ENCODE measurements at places on chromosomes 12 and 14. TPM values are rescaled to one million over a fixed set of nuclear protein-coding genes. Genes with fewer than 3 reads are reported as not detected.
A peak's percentile ranks its signal among the peaks of the same experiment; 100 is the strongest.

- H3K4me1 ChIP-seq = peaks cover 8% of the 10 kb centered on the region
- DNase-seq = no peak
- H3K27me3 ChIP-seq = no peaks in the 10 kb centered on the region
- peak overlapping the region; percentile 2 for H3K27ac ChIP-seq
- H3K36me3 ChIP-seq = peaks cover 52% of the 10 kb centered on the region
- no peak overlapping the region for H3K4me3 ChIP-seq
Observed at GRCh38 chr14:20295067-20295466, 10.7 kb downstream of the TTC5 start.

DNA sequence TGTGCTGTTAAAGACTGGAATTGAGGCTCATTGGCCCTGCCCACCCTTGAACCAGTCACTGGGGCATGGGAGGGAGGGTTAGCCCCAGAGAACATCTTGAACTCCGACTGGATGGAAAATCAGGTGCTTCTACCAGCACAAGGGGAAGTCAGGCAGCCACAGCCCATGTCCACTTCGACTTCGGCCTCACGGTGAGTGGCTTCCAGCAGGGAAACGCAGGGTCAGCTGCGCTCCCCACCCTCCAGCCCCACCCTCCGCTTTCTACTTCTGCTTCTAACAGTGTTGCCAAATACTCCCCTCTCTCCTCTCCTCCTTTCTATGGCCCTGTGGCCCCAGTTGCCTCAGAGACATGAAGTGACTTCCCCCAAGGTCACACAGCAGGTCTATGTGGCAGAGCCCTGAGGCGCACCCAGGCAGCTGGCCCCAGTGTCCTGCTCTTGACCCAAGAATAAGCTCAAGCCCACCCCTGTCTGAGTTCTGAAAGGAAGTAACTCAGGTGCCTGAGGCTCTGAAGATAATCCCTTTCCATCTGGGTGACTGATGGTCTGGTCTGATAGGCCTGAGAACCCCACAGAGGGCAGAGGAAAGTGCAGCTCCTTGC, 11.9 kb upstream of the SH2B3 start:
- peaks cover 2% of the 10 kb centered on the region for H3K27me3 ChIP-seq
- peaks cover 11% of the 10 kb centered on the region for H3K4me1 ChIP-seq
- no peak for DNase-seq
- no peaks in the 10 kb centered on the region for H3K36me3 ChIP-seq
- H3K27ac ChIP-seq = no peak overlapping the region

Gene KRT83
- not detected for total RNA-seq

- H3K27me3 ChIP-seq = no peaks in the 10 kb centered on the region
- DNase-seq = no peak
- no peaks in the 10 kb centered on the region for H3K4me1 ChIP-seq
- H3K36me3 ChIP-seq = no peaks in the 10 kb centered on the region
- H3K27ac ChIP-seq = no peak overlapping the region
Observed at GRCh38 chr14:85701763-85702162, 171.8 kb downstream of the FLRT2 start.

Gene KRT75
- total RNA-seq = not detected

DNA sequence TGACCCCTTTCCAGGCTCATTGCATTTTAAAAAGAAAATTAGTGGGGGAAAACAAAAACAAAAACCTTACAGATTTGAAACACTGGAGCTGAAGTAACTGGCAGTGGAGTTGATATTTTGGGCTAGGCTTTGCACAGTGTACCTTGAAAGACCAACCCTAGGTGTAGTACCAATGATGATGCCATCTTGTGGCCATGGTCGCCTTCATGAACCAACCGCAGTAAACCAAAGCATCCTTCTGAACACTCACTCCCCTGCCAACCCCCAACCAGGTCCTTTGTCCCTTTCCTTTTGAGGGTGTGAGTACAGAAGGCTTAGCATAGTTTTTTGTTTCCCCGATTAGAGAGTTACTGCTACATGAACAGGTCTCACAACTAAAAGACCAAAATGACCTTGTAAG, 5.9 kb downstream of the TOMM20L start:
- no peaks in the 10 kb centered on the region for H3K27me3 ChIP-seq
- peaks cover 16% of the 10 kb centered on the region for H3K36me3 ChIP-seq
- no peak overlapping the region for H3K4me3 ChIP-seq
- DNase-seq = no peak
- H3K4me1 ChIP-seq = no peaks in the 10 kb centered on the region

DNA sequence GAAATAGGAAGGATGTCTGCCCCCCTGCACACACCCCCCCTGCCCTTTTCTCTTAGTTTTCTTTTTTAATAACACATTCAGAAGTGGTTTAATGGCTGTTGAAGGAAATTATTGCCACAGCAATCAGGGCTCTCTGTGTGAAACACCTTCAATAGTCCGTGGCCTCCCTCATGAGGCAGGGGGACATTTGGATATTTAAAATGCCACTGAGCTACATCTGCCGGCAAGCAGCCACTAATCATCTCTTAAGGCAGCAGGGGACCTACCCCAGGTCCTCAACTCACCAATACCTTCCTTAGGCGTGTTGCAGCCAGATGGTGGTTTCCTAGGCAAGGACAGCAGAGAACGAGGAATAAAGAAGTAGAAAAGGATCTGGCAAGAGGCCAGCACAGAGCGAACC, 283.2 kb downstream of the TTC8 start:
- no peak for DNase-seq
- H3K4me3 ChIP-seq = no peak overlapping the region
- H3K27ac ChIP-seq = no peak overlapping the region

Gene ANG
- 0.68 TPM for total RNA-seq

DNA sequence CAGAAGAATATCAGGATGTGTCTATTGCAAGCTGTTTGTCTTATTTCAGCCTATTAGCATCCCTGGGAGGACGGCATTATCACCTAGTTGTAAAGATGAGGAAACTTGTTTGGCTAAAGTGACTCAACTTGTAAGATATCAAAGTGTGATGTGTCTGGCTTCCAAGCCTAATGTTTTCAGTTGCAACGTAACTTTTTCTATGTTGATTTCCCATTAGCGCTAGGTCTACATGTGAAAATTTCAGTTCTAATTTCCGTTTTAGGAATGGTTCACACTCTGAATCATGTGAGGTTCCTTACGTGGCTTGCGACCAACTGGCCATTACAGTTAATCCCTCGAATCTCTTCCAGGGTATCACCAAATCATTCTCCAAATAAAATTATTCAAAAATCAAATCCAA, 58.0 kb downstream of the LLPH start:
- H3K36me3 ChIP-seq = no peaks in the 10 kb centered on the region
- H3K27ac ChIP-seq = no peak overlapping the region
- peaks cover under 1% of the 10 kb centered on the region for H3K27me3 ChIP-seq
- H3K4me3 ChIP-seq = no peak overlapping the region
- DNase-seq = no peak
- no peaks in the 10 kb centered on the region for H3K4me1 ChIP-seq

Gene FOXG1
- total RNA-seq = not detected

Gene TRPV4
- total RNA-seq = not detected

DNA sequence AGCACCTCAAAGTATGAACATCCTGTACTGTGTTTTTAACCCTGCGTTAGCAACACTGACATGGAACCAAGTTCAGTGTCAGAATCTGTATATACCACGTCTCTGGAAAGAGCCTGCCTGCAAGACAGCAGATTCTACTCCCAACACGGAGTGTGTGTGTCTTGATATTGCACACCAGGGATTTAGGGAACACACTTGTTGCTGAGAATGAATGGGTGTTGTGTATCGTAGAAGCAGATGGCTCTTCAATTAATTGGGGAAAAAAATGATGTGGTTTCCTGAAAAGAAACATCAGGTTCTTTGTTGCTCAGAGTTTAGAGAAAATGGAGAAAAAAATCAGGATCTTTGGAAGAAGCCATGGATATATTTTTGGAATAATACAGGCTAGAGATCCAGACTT, 170.8 kb downstream of the EGLN3 start:
- no peaks in the 10 kb centered on the region for H3K4me1 ChIP-seq
- no peaks in the 10 kb centered on the region for H3K36me3 ChIP-seq
- peaks cover 17% of the 10 kb centered on the region for H3K27me3 ChIP-seq
- DNase-seq = no peak

Gene SLC2A14
- 0.07 TPM for total RNA-seq

Gene CCDC175
- not detected for total RNA-seq

- no peak overlapping the region for H3K27ac ChIP-seq
- H3K4me3 ChIP-seq = no peak overlapping the region
- H3K36me3 ChIP-seq = no peaks in the 10 kb centered on the region
- no peak for DNase-seq
Observed at GRCh38 chr12:79298506-79298905, 392.3 kb downstream of the PAWR start.

Gene PLD4
- total RNA-seq = 0.16 TPM

DNA sequence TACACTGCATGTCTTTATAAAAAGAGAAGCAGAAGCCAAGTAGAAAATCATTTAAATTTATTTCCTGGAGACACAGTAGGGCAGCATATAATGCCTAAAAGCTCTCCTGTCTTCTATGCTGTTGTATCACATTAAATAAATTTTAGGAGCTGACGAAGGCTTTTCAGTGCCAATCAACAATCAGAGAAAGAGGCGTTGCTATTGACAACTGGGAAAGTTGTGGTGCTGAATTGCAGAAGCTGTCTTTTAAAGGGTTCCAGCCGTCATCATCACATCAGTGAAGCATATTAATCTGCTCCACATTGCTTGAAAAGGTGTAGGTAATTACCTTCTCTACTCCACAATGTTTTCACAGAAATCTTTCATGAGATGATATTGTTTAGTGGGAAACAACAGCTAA, 103.9 kb downstream of the FSCB start:
- no peaks in the 10 kb centered on the region for H3K4me1 ChIP-seq
- H3K4me3 ChIP-seq = no peak overlapping the region
- no peaks in the 10 kb centered on the region for H3K36me3 ChIP-seq
- DNase-seq = no peak
- H3K27me3 ChIP-seq = no peaks in the 10 kb centered on the region
- no peak overlapping the region for H3K27ac ChIP-seq

Gene SYT1
- not detected for total RNA-seq

DNA sequence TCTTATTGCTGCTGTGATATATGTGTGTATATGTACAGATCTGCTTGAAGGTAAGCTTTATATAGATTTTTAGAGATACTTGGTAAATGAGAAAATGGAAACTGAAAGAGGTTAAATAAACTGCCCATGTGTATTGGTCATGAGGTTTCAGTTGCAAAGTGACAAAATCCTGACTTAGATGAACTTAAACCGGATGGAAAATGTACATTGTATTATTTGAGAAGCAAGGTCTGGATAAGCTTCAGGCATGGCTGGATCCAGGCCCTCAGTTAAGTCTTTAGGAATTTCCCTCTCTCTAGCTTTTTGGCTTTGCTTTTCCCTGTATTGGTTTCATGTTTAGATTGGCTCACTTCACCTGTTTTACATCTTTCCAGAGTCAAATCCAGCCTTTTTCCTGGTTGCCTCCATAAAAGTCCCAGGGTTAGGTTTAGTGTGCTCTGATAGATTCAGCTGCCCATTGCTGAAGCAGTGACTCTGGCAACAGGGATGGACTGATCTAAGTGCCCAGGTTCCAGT, 21.0 kb upstream of the MAP1LC3B2 start:
- DNase-seq = no peak
- peak overlapping the region; percentile 71 for H3K27ac ChIP-seq
- peaks cover 40% of the 10 kb centered on the region for H3K4me1 ChIP-seq
- no peak overlapping the region for H3K4me3 ChIP-seq

DNA sequence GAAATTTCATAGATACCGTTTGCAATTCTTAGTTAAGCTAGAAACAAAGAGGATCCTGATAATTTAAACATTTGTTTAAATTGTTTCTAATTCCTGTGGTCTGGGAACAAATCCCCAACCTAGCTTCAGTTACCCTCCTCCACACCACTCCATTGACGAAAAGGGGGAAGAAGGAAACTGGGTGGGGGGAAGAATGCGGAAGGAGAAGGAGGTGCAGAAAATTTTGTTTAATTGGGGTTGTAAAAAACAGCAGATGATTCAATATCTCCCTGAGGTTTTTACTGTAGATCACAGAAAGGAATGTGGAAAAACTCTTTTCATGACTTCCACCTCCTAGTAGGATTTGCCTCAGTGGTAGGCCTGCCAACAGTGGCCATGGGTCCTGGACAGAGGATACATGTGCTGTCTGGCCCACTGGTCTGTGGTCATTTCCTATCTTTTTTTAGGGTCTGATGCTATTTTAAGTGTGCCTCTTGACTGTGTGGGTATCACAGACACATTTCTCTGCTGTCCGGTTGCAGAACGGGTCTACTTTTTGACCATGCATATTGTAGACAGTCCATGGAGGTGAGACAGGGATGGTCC, 122.9 kb upstream of the PCED1B start:
- no peak overlapping the region for H3K27ac ChIP-seq
- H3K4me3 ChIP-seq = no peak overlapping the region
- no peak for DNase-seq
- peaks cover 1% of the 10 kb centered on the region for H3K4me1 ChIP-seq
- peaks cover 6% of the 10 kb centered on the region for H3K27me3 ChIP-seq

- no peak overlapping the region for H3K4me3 ChIP-seq
- no peaks in the 10 kb centered on the region for H3K27me3 ChIP-seq
- H3K36me3 ChIP-seq = no peaks in the 10 kb centered on the region
- H3K4me1 ChIP-seq = no peaks in the 10 kb centered on the region
- no peak overlapping the region for H3K27ac ChIP-seq
Observed at GRCh38 chr12:117603316-117604113, 242.1 kb upstream of the NOS1 start.

Measured in activated T-helper 2 cell treated with anti-CD3 and anti-CD28 coated beads, Interferon-gamma antibody, Interleukin-2, Interleukin-4, amounts not matched to agents 10 μg/mL and 5 μg/mL and 100 μg/mL, durations not matched to agents 14 hours and 24 hours and 36 hours (primary cell).